Lower leg skin (tissue), 4 donors: ENCODE measurements at places on chromosomes 13 and 19. TPM values are rescaled to one million over a fixed set of nuclear protein-coding genes. Genes with fewer than 3 reads are reported as not detected.

- DNase-seq = no peak
These were observed 82.8 kb downstream of the STARD13 start for GRCh38 chr13:33202644-33203169.

Gene ZNF586
- 21.4 TPM for total RNA-seq

Gene SOX1
- 0.29 TPM for total RNA-seq

- no peak for DNase-seq
These were observed 158.1 kb downstream of the SUCLA2 start for GRCh38 chr13:47843005-47843404.

DNA sequence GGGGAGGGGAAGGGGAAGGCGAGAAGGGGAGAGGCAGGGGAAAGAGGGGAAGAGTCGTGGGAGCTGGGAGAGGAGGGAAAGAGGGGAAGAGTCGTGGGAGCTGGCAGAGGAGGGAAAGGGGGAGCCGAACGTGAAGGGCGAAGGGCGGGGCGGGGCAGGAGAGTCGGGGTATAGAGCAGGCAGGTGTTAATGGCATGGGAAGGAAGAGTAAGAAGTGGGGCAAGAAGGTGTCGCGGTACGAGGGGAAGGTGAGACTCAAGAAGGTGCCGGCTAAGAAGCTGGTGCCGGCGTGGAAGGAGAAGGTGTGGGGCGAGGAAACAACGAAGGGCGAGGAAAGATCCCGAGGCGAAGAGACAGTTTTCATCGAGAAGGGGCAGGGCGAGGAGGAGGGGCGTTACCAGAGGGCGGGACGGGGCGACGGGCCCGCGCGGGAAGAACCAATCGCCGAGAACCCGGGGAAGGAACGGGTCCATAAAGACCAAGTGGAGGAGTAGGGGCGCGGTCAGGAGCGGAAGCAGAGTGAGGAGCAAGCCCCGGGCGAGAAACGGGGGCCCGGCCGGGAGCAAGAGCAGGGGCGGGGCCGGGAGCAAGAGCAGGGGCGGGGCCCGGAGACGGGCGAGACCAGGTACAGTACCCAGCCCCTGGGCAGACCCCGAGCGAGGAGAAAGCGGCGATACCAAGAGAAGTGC lies 463 bp downstream of the CATSPERG start:
- DNase-seq = peak; percentile 99

DNA sequence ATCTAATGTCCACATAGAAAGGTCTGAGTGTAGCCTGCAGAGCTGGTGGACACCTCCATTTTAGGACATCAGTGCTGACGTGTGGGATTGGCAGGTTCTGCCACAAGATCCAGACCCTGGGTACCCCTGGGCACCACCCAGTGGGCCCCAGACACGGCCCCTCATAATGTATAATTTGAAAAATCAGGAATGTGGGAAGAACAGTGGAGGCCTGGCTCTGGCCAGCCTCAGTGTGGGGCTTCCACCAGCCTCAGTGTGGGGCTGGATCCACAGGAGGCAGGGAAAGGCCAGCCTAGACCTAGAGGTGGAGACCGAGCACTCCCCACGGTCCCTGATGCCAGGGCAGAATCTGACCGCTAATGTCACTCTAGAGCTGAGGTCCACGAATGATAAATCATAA lies 150.7 kb upstream of the SOX1 start:
- DNase-seq = no peak

DNA sequence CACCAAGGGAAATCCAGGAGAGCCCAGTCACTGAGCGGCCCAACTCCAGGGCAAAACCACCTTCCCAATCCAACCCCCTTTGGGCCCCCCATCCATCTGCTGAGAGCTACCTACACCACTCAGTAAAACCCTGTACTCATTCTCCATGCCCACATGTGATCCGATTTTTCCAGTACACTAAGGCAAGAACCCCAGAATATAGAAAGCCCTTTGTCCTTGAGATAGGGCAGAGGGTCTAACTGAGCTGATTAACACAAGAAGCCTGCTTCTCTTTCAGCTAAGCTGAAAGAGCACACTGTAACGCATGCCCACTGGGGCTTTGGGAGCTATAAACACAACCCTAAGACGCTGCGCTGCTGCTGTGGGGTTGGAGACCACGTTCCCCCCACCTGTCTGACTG lies 36.0 kb downstream of the PBX4 start:
- DNase-seq = no peak

DNA sequence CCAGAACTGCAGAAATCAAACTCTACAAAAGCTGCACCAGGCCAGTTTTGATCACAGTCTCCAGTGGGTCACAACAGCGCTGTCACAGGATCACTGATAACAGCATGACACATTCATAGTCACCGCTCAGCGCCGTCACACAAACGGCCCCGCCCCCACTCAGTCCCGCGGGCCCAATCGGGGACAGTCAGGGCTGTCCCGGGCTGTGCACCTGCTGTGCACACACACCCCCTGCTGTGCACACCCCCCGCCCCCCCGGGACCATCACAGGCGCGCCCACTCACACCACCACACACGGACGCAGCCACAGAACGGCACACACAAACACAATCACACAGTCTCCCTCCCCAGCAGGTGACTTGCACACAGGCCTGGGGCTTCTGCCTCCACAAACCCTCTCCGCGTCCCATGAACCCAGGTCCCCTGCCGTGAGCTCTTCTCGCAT lies 435 bp upstream of the ZNF382 start:
- peak; percentile 14 for DNase-seq

Gene DAND5
- total RNA-seq = not detected

GRCh38 chr19:16542910-16543472 lies 754 bp upstream of the CHERP start:
- no peak for DNase-seq

GRCh38 chr19:39679791-39680168 lies 24.1 kb downstream of the LGALS16 start:
- no peak for DNase-seq

Gene SWSAP1
- total RNA-seq = 2.2 TPM

DNA sequence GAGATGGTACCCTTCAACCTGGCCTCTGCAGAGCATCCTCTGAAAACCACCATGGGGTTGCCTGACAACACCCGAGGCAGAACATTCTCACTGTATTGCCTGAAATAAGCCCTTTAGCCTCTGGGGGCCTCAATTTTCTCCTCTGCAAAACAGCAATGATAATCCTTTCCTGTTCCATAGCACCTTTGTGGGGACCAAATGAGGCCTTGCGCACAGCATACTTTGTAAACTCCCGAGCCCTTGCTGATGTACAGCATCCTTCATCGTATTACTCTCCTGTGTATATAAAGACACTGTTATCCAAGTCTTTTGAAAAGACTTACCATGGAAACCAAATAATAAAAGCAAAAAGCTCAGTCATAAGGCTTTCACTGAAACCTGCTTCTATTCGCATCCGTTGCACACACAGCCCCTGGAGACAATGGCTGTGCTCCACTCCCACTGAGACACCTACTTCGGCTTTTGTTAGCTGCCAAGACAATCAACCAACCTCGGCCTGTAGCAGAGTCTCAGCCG lies 276.0 kb downstream of the FOXO1 start:
- DNase-seq = no peak

Gene ASPDH
- not detected for total RNA-seq

GRCh38 chr13:36685927-36686326 lies 12.1 kb downstream of the SERTM1 start:
- no peak for DNase-seq

DNA sequence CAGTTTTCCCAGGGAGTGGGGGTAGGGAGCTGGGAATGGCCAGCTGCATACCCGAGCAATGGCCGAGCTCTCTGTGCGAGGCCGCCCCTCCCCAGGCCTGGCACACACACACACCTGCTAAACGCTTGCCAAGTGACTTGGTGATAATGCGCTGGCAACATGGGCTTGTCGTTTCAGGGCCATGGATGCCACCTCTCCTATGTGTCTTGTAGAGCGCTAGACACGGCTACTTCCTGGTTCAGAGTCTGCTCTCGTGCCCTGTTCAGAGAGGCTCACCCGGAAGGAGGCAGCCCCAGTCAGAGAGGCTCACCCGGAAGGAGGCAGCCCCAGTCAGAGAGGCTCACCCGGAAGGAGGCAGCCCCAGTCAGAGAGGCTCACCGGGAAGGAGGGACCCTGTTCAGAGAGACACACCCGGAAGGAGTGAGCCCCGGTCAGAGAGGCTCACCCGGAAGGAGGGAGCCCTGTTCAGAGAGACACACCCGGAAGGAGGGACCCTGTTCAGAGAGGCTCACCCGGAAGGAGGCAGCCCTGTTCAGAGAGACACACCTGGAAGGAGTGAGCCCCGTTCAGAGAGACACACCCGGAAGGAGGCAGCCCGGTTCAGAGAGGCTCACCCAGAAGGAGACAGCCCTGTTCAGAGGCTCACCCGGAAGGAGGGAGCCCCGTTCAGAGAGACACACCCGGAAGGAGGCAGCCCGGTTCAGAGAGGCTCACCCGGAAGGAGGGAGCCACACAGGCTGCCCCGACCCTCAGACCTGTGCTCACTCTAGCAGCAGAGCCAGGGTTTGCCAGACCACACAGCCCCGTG lies 4.2 kb downstream of the ADPRHL1 start:
- DNase-seq = no peak

GRCh38 chr19:53898636-53899341 lies 10.3 kb upstream of the CACNG7 start:
- no peak for DNase-seq

Gene CCDC169
- total RNA-seq = not detected

DNA sequence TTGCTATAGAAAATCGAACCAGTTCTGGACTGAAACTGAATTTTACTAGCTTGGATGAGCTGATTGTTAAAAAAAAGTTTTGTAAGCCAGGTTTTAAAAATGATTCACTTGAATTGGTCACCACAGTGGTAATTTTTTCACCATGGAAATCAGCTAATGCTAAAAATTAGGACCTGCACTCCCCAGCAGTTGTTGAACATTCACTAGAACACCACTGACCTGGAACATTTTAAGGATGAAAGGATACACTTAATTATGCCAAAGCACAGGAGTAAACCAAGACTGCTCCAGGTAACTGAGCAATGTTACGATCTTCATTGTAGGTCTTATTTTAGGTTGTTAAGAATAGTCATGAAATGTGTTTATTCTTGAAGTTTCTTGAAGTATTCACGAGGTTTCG lies 1342.6 kb upstream of the SPRY2 start:
- no peak for DNase-seq

- no peak for DNase-seq
These were observed 5.3 kb upstream of the CNMD start for GRCh38 chr13:52744842-52745375.
